ENCODE measurements at places on chromosomes 2 and 18. TPM values are rescaled to one million over a fixed set of nuclear protein-coding genes. Genes with fewer than 3 reads are reported as not detected.

The LYPD6 gene
- 1.2 TPM for total RNA-seq

The HOXD4 gene
- total RNA-seq = 0.98 TPM

The SPDYA gene
- 3.0 TPM for total RNA-seq

The ICA1L gene
- total RNA-seq = 9.9 TPM

The MC5R gene
- not detected for total RNA-seq

The ZNF397 gene
- total RNA-seq = 23.6 TPM

The SCYGR1 gene
- not detected for total RNA-seq

The CIDEA gene
- total RNA-seq = not detected

The IAH1 gene
- 67.8 TPM for total RNA-seq

The SUMO1 gene
- 85.6 TPM for total RNA-seq
